ENCODE measurements at places on chromosomes 1 and 21.

DNA sequence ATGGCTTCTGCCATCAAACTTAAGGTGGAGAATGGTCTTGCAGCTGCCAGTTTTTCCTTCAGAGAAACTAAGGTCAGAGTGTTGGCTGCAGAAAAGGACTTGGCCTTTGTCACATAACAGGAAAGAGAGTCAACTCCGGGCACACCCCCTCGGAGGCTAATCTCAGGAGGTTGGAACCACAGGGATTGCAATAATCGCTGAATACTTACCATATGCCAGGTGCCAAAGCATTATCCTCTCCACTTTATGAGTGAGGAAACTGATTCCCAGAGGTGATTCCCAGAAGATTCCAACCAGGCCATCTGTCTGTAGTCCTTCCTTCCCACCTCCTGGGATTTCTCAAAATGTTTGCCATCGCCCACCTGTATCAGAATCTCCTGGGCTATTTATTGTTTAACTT, 54.0 kb downstream of the LACTBL1 start:
- DNase-seq: no peak

- DNase-seq: no peak
Observed at GRCh38 chr1:176696689-176697088, 233.7 kb downstream of the PAPPA2 start.

DNA sequence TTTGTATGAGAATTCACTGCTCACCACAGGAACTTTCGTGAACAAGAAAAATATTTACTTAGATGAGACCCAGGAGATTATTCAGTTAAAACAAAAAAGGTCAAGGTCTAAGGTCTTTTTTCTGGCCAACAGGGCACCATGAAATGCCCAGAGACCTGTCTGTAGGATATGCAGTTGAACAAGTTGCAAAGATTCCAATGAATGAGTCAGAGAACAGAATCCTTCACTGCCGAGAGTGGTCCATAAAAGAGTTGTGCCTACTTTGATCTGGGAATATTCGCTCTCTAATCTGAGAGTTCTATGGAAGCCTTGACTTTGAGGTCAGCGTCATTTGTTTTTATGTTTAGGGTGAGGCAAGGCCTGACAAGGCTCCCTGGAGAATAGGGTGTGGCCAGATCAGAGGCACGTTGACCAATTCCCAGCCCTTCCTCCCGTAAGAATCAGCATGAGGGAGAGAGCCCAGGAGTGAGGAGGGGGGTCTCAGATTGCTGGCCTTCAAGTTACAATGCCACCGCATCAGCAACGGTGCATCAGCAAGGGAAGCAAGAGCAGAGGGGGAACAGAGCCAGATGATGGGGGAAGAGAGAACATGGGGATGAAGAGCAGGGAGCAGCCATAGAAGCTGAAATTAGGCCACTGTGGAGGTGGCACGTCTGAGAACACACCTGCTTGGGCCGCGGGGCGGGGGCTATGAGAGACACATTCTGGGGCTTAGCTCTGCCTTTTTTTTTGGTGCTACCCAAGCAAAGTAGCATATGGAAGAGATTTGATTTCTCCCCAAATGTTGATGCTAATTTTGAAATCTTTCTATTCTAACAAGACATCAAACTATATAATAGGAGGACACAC, 206.4 kb upstream of the RAB4A start:
- DNase-seq: no peak

DNA sequence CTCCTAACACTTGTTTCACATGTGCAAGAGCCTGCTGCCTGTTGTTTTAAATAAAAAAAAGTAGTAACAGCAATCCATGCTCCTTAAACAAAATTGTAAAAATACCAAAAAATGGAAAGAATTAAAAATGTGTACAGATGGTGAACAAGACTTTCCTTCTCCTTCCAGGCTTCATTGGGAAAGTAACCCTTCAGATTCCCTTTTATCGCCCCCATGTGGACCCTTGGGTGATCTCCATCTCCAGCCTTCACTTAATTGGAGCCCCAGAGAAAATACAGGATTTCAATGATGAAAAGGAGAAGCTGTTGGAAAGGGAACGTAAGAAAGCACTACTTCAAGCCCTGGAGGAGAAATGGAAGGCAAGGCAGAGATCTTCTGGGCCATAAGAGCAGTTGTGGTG, 14.2 kb downstream of the VPS13D start:
- DNase-seq: no peak

- no peak for DNase-seq
Observed at GRCh38 chr1:231665101-231665500, 38.5 kb downstream of the DISC1 start.

DNA sequence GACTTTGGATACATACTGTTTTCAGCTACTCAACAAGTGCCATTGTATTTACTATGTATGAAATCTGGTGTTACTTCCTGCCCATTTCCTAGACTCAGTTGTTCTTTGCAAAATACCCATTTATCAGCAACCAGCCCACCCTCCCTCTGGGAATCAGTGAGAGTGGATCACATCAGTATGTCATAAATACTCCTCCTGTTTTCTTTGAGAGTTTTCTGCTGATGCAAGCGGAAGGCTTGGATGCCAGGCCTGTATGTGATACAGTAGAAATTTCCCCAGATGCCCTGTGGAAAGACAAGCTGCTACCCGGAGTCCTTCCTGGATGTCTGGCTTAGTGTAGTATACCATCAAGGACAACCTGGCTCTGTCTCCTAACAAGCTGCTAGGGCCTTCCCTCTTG, 2.4 kb upstream of the PTPRC start:
- DNase-seq: no peak

GRCh38 chr1:34155860-34156259, 9.2 kb downstream of the CSMD2 start:
- no peak for DNase-seq

- no peak for DNase-seq
Observed at GRCh38 chr1:20318971-20319370, 28.3 kb downstream of the VWA5B1 start.

DNA sequence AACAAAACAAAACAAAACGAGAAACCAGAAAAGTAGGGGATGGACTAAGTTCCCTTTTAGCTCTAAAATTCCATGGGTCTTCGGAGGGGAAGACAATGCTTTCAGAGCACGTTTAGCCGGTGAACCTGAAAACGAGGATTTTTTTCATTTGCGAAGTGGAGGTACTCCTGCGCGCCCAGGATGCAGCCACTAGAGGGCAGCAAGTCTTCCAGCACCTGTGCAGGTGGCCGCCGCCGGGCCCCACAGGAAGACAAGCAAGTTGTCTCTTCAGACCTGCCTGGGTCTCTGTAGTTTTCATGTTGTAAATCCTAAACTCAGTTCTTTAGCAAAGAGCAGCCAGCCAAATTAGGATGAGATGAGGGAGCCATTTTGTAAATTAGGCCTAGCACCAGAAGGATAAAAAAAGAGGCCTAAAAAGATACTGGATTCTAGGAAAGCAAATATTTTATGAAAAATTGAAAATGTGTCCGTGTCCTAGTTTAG, 17.7 kb upstream of the SNX27 start:
- DNase-seq: peak; percentile 76

DNA sequence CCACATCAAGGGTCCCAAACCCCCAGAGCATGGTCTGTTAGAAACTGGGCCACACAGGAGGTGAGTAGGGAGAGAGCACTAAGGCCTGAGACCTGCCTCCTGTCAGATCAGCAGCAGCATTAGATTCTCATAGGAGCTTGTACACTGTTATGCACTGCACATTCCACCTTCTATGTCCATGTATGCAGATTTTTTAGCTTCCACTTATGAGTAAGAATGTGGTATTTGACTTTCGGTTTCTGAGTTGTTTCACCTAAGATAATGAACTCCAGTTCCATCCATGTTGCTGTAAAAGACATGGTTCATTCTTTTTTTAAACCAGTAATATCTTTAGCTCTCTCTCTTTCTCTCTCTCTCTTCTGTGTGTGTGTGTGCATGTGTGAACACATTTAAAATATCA, 663 bp upstream of the GBP6 start:
- no peak for DNase-seq

DNA sequence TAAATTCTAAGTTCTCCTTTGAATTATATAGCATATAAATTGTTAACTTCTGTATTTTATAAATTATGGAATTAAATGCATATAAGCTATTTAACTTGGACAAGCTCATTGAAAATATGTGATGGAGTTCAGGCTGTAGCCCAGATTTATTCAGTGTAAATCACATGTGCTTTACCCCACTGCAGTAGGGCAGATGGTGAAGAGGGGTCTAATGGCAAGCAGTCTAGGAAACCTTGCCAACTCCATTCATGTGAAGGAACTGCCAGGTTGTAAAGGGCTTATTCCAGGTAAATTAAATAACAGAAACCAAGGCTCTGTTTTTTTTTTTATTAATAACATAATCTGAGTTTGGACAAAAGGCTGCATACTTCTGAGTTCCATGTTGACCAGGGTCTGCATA, 243.2 kb downstream of the NCAM2 start:
- no peak for DNase-seq

GRCh38 chr1:162872981-162873380, 12.0 kb upstream of the CCDC190 start:
- DNase-seq: no peak

DNA sequence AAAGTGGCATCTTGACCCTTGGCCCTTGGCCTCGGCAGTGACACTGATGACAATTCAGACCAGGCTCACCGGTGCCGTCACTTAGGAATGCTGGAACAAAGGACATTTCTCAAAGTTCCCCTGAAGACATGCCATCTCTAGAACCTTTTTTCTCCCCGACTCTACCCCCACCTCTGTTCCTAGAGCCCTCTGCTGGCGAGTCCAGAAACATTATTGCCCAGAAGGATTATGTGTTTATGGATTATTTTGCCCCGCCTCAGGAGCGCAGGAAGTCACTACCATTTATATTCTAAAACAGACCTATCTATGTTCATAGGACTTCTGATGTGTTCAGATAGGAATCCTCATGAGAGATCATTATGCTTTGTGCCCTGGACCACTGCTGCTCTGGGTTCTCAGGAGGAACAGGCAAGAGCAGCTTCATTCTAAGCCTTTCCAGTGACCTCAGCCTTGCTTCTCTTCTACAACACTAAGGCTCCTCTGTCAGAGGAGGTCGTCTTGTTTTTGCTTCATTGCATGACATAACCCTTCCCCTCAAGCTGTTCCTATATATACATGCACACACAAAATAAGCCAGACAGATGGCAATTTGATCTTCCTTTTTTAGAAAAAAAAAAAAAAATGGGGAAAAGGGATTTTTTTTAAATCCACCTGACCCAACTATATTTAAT, 12.4 kb upstream of the SHISA4 start:
- DNase-seq: no peak

DNA sequence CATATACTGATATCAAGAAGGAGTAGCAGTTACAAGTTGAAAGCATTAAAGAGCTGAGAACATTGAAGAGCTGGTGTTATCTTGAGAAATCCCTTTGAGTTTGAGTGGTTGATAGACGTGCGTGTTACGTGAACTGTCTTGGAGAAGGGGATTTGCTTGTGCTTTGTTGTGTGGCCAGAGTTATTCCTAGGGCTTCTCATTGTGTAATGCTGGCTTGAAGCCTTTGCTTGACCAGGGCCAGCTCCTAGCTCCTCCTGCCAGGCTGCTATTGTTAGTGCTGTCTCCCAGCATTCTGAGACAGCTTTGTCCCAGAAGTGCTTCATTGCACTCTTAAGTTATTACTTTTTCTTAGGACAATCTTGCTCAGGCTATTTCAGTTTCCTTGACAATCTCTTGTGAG, 116.2 kb upstream of the KCNK2 start:
- DNase-seq: no peak

- DNase-seq: no peak
Observed at GRCh38 chr1:108829498-108829916, 27.4 kb downstream of the AKNAD1 start.

DNA sequence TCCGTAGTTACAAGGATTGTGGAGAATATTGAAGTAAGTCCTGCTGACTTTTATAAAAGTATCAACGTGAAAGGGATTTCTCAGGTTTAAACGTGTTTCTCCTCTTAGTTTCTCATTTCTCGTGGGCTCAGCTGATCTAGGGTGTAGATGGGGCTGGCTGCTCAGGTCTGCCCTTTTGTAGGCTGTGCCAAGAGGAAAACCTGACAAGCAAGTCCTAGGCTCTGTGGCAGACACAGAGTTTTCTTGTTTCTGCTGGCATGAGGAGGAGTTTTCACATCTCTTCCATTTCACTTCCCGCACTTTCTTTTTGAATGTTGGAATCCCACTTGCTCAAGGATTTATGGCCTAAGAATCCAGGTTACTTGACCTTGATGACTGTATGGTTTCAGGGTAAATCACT, 14.8 kb downstream of the VPS13D start:
- DNase-seq: no peak

DNA sequence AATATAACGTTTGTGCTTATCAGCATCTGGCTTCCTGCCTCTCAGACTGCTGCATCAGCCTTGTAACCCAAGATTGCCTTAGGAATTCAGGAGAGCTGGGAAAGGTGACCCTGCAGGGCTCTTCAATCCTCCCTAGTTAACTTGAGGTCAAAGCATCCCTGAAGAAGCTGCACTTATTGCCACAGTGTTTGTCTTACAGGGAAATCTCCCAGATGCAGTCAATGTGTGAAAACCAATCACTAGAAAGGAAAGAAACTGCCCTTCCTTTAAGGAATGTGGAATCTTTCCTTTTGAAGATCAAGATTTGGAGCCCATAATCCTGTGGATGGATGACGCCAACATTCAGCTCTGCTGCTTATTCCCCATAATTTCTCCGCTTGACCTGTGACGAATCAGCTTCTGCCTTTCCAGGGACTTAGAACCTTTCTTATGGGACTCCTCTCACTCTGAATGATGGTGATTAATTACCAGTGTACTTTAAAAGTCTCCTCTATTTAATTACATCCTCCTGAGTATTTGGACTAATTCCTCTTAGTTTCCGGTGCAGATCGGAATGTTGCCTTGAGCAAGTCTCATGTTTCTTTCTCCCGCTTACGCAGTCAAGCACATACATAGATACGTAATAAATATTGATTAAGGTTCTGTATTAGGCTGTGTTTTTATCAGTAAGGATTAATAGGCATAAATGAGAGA, 14.4 kb downstream of the ADAMTS5 start:
- DNase-seq: no peak

DNA sequence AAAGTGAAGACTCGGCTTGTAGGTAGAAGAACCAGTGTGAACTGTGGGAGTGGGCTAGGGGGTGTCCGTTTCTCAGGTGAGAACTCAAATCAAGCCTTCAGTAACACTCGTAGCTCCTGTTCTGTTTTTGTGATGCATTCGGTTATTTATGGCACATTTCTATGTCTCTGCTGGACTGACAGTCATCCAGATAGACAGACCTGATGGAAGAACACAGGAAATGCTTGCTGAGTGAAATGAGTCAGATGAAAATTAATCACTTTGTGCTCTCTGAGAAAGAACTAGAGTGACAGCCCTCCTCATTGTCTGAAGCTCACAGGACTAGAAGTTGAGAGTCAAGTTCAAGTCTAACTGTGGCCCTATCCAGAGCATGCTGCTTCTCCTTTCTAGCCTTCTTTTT, 360.1 kb upstream of the PLXNA2 start:
- DNase-seq: no peak

GRCh38 chr1:224524679-224525078, 90.1 kb upstream of the WDR26 start:
- no peak for DNase-seq

- no peak for DNase-seq
Observed at GRCh38 chr1:175548774-175549173, 194.6 kb downstream of the TNR start.

DNA sequence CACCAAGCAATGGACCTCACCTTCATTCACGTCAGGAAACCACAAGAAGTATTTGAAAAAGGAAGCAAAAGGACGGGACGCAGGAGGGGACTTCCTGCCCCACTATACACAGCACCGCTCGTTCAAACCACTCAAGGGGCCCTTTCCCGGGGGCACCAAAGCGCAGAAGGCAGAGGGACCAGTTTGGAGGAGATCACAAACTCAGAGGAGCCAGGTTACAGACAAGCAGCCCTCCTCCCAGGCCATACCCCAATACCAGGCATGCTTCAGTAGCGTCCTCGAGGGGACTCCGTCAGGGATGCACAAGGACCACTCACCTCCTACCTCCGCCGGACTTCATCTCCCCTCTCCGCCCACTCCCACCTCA, 685 bp downstream of the CRTC2 start:
- peak; percentile 30 for DNase-seq

Measured in activated effector memory CD4-positive, alpha-beta T cell treated with Interleukin-2 at 50 U/mL for 16 hours (primary cell).